ENCODE measurements at places on chromosomes 3 and 15.

GRCh38 chr3:78091478-78092119 is 1051.7 kb downstream of the ROBO2 start:
- no peak for DNase-seq

DNA sequence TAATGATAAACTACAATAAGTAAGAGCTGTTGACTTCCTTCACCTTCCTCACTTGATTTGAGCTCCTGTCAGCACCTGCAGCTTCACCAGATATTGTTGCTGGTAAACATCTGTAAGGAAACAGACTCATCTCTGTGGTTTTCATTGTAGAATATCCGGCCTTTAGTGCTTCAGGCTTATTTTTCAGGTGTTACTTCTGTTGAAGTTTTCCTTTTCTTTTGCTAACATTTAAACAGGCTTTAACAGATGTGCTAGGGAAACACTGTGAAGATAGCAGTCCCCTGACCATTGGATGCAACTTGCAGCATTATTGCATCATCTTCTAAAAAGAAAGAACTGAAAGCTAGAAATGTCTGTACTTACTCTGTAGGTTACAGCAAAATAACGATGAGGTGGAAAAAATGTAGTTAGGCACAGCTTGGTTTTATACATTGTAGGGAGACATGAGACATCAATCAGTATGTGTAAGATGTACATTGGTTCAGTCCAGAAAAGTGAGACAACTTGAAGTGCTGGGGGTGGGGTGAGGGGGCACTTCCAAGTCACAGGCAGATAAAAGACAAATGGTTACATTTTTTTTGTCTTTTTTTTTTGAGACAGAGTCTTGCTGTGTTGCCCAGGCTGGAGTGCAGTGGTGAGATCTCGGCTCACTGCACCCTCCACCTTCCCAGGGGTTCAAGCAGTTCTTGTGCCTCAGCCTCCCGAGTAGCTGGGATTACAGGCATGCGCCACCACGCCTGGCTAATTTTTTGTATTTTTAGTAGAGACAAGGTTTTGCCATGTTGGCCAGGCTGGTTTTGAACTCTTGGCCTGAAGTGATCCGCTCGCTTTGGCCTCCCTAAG is 10.2 kb downstream of the EDEM1 start:
- DNase-seq = no peak

DNA sequence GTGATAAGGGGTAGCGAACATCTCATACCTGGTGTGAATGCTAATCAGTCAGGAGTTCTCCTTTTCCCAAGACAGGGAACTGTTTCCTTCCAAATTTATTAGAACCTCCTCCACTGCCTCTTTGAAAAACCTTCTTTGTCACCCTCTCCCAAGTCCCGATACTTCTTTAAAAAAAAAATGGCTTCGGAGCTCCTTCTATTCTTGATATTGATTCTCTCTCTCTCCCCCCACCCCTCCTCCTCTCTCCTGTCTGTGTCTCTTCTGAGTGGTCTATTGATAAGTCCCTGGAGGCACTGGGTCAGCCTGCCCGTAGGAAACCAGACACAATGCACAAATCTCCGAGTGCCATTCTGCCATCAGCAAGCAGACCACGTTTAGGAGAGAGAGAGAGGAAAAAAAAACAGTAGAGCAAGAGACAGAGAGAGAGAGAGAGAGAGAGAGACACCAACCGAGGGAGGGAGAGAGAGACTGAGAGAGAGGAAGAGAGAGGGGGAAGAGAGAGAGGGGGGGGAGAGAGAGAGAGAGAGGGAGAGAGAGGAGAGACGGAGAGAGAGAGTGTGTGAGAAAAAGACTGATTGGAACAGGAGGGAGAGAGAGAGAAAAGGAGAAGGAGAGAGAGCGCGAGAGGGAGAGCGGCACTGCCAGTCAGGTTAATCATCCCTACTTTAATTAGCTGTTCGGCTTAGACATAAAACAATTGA is 160.9 kb downstream of the TIGIT start:
- no peak for DNase-seq

- DNase-seq = no peak
Measured at GRCh38 chr3:4600493-4600892, 107.3 kb downstream of the ITPR1 start.

DNA sequence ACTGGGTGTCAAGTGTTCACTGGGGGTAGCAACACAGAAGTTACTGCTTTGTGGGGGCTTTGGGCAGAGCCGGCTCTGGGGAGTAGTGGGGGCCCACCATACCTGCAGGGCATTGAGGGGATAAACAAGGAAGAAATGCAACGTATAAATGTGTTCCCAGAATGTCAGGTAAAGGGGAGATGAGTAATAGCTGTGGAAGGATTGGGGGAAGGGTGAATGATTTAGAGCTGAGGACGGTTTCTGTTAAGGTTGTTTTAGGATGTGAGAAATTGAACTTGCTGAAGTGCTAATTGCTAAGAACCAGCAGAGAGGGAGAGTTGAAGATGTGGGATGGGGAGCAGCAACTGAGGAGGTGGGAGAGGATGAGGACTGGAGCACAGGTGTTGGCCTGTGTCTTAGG is 10.7 kb downstream of the SCG5 start:
- no peak for DNase-seq

DNA sequence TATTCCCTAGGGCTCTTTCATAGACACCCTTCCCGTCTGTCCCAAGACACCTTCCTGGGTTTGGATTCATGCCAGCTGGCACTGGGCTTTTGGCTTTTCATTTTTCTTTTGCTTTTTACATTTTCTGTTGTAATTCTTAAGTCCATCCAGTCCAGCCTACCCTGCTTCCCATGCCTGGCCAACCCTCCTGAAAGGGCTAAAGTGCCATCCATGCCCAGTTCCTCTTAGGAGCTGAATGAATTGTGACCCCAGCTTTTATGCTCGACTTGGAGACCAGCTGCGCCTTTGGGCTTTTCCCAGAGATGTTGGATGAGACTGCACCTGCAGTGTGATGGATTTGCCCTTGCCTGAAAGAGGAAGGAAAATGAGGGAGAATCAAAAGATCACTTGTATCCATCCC is 25.8 kb downstream of the LRRN1 start:
- DNase-seq = no peak

Measured in stimulated activated CD4-positive, alpha-beta T cell treated with anti-CD3 and anti-CD28 coated beads, Interleukin-1b, Interleukin-23, amount 100 ng/mL, for 1 hour (primary cell).